ENCODE measurements at places on chromosomes 12 and 14.

DNA sequence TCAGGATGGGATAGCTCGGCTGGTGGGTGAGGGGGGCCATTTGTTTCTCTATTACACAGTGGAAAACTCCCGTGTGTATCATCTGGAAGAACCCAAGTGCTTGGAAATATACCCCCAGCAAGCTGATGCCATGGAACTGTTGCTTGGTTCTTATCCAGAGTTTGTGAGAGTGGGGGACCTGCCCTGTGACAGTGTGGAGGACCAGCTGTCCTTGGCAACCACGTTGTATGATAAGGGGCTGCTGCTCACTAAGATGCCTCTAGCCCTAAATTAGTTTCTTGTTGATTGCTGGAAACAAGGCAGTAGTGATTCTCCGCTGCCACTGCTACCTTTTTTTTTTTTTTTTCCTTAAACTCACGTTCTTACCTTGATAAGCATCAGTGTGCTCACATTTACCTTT, 1.9 kb downstream of the RIOX1 start:
- DNase-seq = no peak

GRCh38 chr14:32694795-32695449, 243.8 kb upstream of the NPAS3 start:
- no peak for DNase-seq

DNA sequence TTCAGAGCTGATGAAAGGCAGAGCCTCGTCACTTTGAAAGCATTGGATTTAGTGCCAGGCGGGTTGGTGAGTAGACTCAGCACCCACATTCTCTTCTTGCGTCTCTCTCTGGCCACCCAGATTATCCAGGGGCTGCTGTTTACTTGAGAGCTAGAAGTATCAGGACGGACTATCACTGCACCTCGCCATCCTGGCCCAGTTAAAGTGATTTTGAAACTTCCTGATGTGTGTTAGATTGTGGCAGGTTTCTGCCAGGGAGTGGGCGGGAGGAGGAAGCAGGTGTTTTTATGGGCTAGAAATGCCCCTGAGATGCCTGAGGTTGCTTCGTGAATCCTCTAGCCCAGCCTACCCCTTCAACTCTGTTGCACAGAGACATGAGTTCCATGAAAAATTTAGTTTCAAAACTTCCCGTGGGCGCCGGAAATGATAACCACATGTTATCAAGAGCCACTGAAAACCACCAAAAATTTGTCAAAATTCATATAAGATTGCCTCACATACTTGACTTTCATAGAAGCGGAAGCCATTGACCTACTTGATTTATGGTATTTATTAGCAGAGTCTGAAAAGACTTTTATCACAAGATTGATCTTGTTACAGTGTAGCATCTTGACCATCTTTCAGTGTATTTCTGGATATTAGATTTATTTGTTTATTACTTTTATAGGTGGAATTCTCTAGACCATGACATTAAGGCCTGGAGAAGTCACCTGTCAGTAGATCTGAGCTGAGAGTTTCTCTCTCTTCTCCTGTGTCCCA, 466.0 kb downstream of the RAD51B start:
- DNase-seq = no peak

- DNase-seq = no peak
Measured at GRCh38 chr14:81480741-81481140, 52.9 kb downstream of the SEL1L start.

- DNase-seq = no peak
Measured at GRCh38 chr12:100857418-100857817, 62.8 kb downstream of the ANO4 start.

GRCh38 chr12:105928436-105928835, 210.3 kb downstream of the NUAK1 start:
- DNase-seq = no peak

GRCh38 chr14:102746634-102747438, 30.4 kb upstream of the TRAF3 start:
- DNase-seq = no peak

DNA sequence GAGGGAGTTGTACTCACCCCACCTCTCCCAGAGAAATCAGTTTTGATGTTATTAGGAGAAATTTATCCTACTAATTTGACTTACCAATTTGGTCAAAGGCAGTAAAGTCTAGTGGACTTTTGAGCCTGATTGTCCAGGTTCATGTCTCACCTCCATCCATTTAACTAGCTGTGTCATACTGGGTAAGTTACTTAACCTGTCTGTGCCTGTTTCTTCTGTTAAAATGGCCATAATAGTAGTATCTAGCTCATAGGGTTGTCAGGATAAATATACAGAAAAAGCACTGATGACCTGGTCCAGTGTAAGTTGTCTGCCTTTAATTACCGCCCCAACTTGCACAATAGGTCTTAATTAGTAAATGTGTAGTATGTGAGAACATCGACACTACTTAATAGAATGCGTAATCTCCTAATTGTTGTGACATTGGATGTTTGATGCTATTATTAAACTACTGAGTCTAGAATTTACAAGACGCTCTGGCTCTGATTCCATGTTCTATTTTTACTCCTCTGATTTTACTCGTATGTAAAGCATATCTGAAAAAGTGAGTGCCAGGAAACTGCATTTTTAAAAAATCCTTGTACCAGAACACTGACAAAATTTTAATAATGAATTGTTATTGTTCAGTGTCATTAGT, 1.5 kb downstream of the RAB21 start:
- DNase-seq = no peak

- no peak for DNase-seq
Measured at GRCh38 chr12:106428384-106428783, 70.8 kb downstream of the POLR3B start.

- no peak for DNase-seq
Measured at GRCh38 chr14:78721756-78722480, 551.7 kb downstream of the NRXN3 start.

DNA sequence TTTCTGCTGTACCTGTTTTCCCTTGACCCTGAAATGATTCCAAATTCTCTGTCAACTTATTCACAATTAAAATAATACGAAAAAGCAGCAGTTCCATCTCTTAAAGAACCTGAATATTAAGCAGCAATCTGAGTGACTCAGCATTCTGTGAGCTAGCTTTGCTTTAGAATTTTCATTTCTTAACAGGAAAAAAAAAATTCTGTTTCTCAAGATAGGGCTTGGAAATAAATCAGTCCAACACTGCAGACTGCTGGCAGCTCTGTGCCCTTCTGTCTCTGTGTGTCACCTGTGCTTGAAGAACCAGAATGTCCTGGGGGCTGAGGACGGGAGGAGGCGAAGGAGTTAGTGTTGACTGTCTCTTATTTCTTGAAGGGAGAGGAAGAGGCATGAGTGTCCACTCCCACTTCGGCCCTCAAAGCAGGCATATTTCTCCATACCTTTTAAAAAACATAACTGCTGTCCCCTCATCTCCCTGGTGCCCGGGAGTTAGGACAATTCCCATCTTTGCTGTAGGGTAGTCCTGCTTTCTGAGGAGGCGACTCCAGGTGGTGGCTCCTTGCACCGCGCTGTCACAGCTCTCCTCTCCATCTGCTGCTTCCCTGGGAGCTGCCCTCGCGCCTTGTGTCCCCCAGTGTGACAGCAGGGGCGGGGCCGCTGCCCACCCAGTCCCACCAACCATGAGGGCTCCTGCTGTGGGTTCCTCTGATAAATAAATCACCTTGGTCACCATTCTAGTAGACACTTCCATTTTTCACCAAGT, 203.1 kb downstream of the CALM1 start:
- DNase-seq = no peak

- DNase-seq = no peak
Measured at GRCh38 chr12:26340649-26341048, 145.3 kb downstream of the SSPN start.

GRCh38 chr12:110754101-110754793, 11.6 kb upstream of the PPP1CC start:
- DNase-seq = no peak
